ENCODE measurements at places on chromosomes 3 and 15. TPM values are rescaled to one million over a fixed set of nuclear protein-coding genes. Genes with fewer than 3 reads are reported as not detected.

AEN gene
- 71.6 TPM for total RNA-seq

RTP1 gene
- total RNA-seq: not detected

SACM1L gene
- total RNA-seq: 38.1 TPM

MAP6D1 gene
- 2.3 TPM for total RNA-seq

MEX3B gene
- 11.9 TPM for total RNA-seq

DHFR2 gene
- 4.4 TPM for total RNA-seq

SLC22A13 gene
- 1.2 TPM for total RNA-seq

ALCAM gene
- total RNA-seq: 160 TPM

CHL1 gene
- total RNA-seq: 0.07 TPM

KNG1 gene
- total RNA-seq: not detected

HGD gene
- 1.3 TPM for total RNA-seq

GHSR gene
- total RNA-seq: not detected

ILDR1 gene
- not detected for total RNA-seq

WDR93 gene
- total RNA-seq: 0.07 TPM

CIDEC gene
- total RNA-seq: not detected

FOXL2NB gene
- 0.03 TPM for total RNA-seq

ZNF774 gene
- total RNA-seq: 2.8 TPM

KBTBD13 gene
- total RNA-seq: not detected

C3orf22 gene
- total RNA-seq: not detected

PP2D1 gene
- total RNA-seq: not detected

ADIPOQ gene
- total RNA-seq: not detected

ADGRG7 gene
- total RNA-seq: not detected

GABRA5 gene
- not detected for total RNA-seq

ITGB5 gene
- total RNA-seq: 842 TPM

MELTF gene
- total RNA-seq: 19.6 TPM

EPHB1 gene
- total RNA-seq: 0.98 TPM

SEMA7A gene
- 20.7 TPM for total RNA-seq

SCG5 gene
- total RNA-seq: 29.6 TPM

DNAJB11 gene
- total RNA-seq: 59.0 TPM

FEZF2 gene
- total RNA-seq: not detected

ADAMTSL3 gene
- 1.6 TPM for total RNA-seq

ANKRD34C gene
- not detected for total RNA-seq

CAMK2N2 gene
- 0.13 TPM for total RNA-seq

CSPG4 gene
- total RNA-seq: 328 TPM

GOLGA6L7 gene
- total RNA-seq: not detected

FURIN gene
- total RNA-seq: 108 TPM

CACNA1D gene
- 0.07 TPM for total RNA-seq

SPINK8 gene
- total RNA-seq: not detected

CADPS gene
- total RNA-seq: 0.17 TPM

TNNC1 gene
- 0.23 TPM for total RNA-seq

GABRB3 gene
- 1.3 TPM for total RNA-seq

COX17 gene
- 18.1 TPM for total RNA-seq

SUMF1 gene
- 114 TPM for total RNA-seq

PARP9 gene
- total RNA-seq: 12.8 TPM

HTR3E gene
- total RNA-seq: not detected

PGBD4 gene
- total RNA-seq: 3.9 TPM

SNX22 gene
- total RNA-seq: 0.10 TPM

OIP5 gene
- 0.56 TPM for total RNA-seq

Data from smooth muscle cell of the pulmonary artery (primary cell).